ENCODE measurements at places on chromosomes 5 and 9.

- DNase-seq: no peak
Measured at GRCh38 chr9:79473704-79474103, 98.1 kb upstream of the TLE4 start.

DNA sequence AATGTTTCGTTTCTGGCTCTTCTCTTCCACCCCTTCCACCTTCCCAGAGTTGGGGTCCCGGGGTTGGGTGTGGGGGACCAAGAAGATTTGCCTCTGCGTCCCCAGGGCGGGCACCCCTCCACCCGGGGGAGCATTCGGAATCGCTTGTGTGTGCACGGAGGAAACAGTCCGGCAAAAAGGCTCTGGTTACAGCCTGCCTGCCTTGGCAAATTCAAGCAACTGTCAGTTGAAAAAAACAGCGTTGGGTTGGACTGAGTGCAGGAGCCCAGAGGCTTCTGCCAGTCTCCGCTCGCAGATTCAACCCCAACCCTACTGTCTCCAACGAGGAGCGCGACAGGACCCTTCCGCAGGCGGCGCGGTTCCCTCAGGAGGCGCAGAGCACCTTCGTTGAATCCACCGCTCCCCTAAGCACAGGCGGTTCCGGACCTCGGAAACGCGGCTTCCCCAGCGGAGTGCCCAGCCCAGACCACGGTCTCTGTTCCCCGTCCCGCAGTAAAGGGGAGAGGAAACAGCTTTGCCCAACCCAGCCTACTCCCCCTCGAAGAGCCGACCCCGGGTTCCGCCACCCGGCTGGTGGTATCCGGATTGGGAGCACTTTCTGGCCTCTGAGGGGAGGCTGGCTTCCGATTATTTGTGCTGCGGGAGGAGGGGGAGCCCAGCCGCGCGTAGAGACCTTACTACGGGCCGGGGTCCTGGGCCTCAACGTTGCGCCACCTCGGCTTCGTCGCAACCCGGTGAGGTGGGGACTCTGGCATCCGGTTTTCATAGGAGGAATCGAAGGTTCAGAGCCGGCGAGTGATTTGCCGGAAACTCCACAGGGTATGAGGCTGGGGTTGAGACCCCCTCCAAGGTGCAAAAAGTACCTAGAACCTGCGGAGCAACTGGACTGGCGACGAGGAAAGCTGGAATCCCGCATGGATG lies 9.6 kb downstream of the LHX6 start:
- peak; percentile 64 for DNase-seq

- DNase-seq: no peak
Measured at GRCh38 chr5:117731446-117731845, 1156.8 kb upstream of the SEMA6A start.

GRCh38 chr5:7396713-7397454 lies 946 bp downstream of the ADCY2 start:
- peak; percentile 40 for DNase-seq

DNA sequence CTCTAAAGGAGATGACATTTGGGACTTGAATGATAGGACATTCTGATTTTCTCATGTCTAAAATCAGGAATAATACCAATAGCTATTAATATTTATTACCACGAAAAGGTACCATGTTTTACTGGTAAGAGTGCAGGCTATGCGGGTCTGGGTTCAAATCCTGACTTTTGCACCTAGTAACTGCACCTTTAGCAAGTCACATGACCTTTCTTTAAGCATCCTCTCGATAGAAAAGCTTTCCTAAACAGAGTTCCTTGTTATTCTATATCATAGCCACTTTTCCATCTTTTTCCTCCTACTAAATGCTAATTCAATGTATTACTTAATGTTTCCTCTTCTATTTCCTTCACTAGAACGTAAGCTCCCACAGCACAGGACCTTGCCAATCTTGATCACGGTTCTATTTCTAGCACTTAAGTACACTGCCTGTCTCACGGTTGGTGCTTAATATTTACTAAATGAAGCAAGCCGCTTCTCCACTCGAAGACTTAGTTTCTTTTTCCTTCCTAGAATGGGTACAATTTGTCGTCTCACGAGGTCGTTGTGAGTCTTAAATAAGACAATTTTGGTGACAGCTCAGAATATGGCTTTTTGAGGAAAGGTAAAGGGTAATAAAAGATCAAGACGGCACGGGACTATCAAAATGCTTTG lies 816 bp downstream of the RBM18 start:
- DNase-seq: no peak

DNA sequence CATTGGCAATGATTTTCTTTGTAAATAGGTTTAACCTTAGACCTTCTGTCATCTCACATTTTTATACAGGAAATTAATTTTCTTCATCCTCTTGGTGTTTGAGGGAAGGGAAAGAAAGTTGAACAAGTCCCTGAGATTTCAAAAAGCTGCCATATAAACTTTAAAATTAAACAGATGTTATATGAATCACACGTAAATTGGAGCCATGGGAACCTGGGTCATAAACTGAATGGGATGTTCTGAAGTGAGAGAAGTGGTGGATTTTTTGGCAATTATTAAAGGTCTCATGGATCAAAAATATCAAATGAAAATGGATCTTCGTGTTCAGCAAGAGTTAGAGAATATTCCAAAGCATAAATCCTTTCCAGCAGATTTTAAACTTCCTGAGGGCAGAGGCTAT lies 242.2 kb downstream of the DMRT2 start:
- DNase-seq: no peak

DNA sequence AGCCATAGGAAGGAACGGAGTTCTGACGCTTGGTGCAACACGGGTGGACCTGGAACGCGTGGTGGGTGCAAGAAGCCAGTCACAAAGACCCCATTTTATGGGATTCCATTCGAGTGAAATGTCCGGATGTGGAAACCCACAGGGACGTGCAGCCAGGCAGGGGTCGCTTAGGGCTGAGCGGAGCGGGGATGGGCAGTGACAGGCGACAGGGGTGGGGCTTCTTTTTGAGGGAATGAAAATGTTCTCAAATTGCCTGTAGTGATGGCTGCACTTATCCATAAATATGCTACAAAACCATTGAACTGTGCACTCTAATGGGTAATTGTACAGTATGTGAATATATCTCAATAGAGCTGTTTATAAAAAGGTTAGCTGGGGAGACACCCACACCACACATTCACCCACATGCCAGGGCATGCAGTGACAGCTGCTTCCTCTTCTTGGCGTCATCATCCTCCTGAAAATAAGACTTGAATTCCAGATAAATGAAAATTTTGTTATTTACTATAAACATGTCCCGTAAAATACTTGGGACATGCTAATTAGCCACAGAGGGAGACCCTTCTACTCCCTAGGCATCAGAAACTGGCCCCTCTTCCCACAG lies 71.3 kb upstream of the OLFM1 start:
- no peak for DNase-seq
